ENCODE measurements at places on chromosomes 2 and 18.

DNA sequence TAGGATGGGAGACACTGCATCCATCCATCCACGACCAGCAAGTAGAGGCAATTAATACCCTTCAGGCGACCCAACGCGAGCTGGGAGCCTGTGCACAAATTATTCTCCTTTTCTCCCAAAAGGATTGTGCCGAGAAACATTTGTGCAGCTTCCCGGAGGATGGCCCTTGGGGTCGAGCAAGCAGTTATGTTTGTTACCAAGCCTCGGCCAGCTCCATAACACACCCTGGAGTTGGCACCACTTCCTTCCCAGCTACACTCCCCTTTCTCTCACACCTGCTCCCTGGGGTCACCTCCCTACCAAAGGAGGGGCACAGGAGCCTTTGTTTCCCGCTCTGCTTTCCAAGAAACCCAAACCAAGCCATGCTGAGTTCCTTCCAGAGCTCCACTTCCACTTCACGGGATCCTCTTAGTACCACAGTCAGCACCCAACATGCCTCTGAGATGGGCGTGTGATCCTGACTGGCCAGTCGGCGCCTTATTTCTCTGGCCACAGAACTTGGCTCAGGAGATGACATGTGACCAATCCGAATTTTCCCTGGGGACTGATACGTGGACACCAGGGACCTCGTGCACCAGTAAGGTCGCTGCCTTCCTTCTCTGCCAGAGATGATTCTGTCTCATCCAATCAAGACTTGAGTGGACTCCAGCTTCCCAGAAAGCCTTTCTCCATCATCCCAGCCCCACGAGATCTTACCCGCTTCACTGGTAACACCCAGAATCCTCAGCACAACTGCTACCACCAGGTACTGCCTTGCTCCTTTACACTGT, 28.5 kb downstream of the GPR55 start:
- DNase-seq: no peak

DNA sequence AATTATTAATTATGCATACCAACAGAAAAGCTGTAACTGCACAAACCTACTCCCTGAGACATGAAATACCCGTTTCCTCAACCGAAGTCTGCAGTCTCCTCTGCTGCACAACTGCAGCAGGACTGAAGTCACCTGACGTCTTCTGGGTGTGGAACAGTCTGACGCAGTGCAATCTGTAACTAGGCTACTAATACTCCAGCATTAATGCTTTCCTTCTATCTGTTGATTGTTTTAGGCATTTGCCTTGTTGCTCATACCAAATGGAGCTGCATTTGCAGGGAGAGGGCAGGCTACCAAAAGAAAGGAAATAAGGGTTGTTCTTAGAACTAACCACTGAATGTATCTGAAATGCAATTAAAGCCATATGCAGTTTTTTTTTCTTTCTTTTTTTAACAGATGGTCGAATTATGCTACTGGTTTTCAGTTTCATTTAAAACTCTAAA, 40.1 kb downstream of the RTN4 start:
- DNase-seq: no peak

DNA sequence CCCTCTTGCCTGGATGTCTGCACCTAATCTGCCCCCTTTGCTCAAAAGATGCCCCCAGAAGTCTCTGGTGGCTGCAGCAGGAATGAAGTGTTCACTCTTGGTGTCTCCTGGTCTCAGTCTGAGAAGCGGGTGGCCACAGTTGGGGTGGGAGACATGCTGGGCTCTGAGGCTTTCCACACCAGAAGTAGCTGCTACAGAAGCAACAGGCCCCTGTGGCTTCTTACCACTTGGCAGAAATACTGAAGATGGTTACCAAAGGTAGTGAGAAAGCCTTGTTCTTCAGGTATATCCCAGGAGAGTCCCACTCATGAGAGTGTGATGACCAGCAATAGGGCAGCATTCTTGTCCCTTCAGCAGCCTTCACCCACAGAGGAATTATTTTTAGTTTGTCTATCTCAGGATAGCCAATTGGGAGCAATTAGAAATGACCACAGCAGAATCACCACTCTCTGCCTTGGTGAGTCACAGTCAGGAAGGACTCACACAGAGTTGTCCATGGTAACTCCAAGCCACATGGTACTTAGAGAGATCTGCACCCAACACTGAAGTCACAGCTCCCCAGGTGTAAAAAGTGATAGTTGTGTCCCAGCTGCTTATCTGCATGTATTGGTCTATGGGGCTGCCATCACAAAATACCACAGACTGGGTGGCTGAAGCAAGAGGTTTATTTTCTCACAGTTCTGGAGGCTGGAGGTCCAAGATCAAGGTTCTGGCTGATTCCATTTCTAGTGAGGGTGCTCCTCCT, 169.8 kb upstream of the ID2 start:
- no peak for DNase-seq

- DNase-seq: no peak
Measured at GRCh38 chr18:2114765-2115164, 456.5 kb downstream of the METTL4 start.

- DNase-seq: no peak
Measured at GRCh38 chr2:96116424-96116878, at the start of gene ADRA2B. TSS of gene ADRA2B (minus strand) at chr2:96116571. CDS start at chr2:96116149, 422 bp downstream.

DNA sequence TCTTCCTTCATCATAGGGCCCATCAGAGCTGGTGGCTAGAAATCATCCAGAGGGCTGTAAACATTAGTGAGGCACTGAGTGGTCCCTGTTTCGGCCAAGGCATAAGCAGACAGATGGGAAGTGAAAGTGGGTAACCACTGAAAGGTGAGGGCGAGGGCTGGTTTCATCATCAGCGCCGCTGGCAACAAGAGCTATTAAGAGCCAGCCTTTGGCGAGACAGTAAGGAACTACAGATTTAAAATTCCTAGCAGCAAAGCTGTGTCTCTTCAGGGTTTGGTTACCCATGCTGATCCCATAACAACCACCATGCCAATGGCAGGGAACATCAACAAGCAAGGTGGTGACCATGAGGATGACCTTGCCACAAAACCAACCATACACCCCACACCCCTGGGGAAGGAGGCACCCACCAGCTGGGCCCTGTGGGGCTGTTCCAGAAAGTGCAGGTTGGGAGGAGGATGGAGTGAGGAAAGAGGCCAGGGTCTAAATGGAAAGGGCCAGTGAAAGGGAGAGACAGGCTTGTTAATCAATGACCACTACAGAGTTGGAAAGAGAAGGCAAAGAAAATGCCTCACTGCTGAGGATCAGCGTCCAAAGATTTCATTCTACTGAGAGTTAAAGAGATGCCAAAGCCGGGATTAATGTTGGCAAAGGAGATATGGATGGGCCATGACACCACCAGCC, 9.0 kb upstream of the SLC20A1 start:
- DNase-seq: no peak

GRCh38 chr2:123916531-123916930, 108.6 kb upstream of the CNTNAP5 start:
- no peak for DNase-seq

DNA sequence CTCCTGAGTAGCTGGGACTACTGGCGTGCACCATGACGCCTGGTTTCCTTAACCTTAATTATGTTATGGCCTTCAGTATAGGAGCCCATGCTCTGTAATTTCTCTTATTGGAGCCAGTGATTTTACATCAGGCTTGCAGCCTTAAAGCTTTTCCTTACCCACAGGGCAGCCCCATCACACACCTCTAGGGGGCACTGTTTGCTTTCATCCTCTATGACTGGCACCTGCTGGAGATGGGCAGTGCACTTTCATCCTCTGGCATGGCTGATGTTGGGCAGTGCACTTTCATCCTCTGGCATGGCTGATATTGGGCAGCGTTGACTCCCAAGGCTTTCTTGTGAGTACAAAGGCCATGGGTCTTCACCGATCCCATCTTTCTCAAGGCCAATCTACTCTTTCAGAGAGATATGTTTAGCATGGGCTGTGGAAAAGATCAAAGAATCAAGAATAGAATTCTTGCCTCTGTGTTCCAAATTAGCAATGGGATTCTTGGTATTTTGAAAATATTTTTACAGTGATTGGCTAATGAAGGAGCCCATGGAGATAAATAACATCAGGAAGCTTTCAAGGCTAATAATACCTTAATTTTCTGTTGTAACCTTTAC, 80.7 kb upstream of the MEX3C start:
- DNase-seq: no peak

- no peak for DNase-seq
Measured at GRCh38 chr18:23629444-23629946, 33.2 kb downstream of the ANKRD29 start.

DNA sequence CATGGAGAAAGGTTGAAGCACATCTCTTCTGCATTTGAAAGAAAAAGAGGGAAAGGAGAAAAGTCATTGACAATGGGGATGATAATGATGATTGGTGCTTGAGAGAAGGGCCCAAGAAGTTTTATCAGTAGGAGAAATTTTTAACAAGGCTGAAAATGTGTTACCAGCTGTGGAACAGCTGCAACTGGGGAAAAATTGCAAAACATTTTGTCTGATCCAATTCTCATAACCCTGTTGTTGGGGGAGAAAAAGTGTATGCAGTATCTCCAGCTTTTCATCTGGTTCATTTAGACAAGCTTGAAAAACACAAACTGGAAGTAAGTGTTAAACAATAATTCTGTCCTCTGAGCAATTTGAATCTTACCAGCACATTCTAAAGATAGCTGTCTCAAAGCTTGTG, 92.7 kb downstream of the CSRNP3 start:
- DNase-seq: no peak

DNA sequence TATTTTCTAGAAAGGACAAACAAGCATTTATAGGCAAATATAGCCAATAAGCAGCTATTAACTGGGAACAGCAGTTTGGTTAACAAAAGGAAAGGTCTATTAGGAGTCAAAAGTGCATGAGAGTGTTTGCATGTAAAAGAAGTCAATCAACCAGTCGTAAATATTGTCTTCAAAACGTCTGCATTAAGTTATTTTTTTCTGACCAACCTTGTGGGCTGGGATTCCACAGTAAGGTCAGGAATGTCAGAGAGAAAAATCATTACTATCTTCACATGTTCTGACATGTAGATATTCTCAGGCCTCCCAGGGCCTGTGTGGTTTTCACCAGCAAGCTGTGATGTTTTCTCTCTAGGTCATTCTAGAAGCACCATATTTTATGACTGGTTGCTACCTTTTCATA, 922.5 kb downstream of the SUCLG1 start:
- DNase-seq: no peak

GRCh38 chr2:62221141-62221540, 25.2 kb downstream of the B3GNT2 start:
- no peak for DNase-seq

DNA sequence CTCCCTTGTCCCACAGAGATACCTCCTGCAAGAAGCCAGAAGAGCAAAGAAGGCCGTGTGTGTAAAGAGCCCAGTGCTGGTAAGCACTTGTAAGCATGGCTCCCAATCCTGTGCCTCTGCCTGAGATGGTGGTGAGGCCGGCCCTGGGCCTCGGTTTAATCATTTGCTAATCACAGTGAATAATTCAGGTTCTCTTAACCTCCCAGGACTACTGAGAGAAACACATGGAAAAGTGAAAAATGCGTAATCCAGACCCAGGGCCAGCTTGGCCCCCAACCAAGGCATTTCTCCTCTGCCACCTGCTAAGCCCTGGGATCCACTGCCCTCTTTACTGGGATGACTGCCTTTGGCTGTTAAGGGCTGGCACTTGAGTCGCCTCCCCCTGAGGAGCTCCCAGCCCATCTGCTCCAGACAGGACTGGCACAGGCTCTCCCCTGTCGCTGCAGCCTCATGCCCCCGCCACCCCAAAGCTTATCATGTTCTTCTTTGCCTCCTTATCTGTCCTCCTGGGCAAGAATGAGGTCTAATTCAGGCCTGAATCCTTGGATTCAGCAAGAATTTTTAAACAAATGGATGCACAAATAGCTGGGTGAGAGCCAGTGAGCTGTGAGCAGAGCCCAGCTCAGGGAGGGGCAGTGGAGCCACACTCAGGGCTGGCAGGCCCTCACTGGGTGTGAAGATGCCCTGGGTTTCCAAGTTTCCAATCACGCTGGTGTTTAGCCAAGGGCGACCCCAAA, 193.9 kb upstream of the HS6ST1 start:
- no peak for DNase-seq

DNA sequence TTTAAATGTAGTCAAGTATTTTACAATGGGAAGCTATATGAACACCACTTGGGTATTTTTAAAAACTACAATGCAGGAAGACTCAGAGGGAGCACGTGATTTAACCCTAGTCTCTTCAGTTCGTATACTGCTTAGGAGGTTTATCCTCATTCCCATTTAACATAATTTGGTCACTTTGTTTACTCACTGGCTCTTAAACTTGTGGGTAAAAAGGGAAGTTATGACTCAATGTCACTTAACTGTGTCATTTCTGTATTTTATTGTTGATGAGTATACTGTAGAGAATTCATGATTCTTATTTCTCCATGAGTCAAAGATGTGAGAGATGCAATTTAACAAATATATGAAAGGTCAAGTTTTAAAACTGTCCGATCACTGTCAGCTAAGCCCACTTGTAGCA, 48.2 kb downstream of the SLC66A3 start:
- DNase-seq: no peak

GRCh38 chr2:190199530-190199929, 120.1 kb downstream of the HIBCH start:
- DNase-seq: no peak

GRCh38 chr2:235492850-235493344, 946 bp upstream of the AGAP1 start:
- DNase-seq: no peak

GRCh38 chr2:67839668-67840067, 223.1 kb downstream of the C1D start:
- DNase-seq: no peak

GRCh38 chr2:40361478-40361877, 90.4 kb downstream of the SLC8A1 start:
- DNase-seq: no peak
